ENCODE measurements at places on chromosomes 1 and 21.

- DNase-seq: no peak
Observed at GRCh38 chr1:22828484-22829308, 118.1 kb downstream of the EPHB2 start.

DNA sequence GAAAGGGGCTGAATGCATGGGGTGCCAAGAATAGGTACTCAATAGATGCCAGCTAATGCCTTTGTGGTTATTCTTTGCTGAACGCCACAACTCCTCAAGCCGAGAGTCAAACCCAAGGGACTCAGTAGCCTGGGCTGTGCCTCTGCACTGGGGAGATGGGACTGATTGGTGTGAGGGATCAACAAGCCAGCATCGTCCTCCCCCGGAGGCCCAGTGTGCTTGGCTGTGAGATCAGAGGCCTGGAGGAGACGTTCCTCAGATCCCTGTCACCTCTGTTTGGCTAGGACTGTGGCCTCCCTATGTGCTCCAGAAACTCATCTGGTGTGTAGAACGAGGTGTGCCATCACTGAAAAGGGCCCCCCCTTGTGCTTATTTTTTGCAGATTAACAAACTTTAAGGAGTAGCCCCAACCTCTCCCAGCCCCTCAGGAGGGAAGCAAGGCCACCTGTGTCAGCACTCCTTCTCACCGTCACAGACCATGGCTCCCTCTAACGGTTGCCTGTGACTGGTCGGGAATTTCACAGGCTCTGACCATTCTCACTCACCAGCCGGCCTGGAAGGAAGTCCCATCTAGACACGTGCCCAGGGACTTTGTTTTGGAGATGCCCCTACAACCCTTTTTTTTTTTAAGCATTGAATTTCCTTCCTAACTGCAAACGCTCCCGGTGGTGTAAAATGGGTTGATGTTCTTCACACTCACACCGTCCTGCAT, 194.0 kb upstream of the VAMP3 start:
- DNase-seq: no peak

DNA sequence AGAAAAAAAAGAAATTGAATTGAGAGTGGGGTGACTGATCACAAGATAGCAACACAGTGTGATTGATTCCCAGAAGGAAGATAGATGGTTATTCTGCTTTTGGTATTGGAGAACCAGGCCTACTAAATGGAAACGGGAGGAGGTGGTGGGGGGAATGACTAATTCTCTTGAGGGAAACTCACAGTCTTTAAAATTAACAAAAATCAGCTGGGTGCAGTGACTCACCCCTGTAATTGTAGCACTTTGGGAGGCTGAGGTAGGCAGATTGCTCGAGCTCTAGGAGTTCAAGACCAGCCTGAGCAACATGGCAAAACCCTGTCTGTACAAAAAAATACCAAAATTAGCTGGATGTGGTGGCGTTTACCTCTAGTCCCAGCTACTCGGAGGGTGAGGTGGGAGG, 134.6 kb upstream of the PDE4B start:
- DNase-seq: peak; percentile 2

- DNase-seq: no peak
Observed at GRCh38 chr1:150906329-150906728, 19.4 kb downstream of the CTXND2 start.

- no peak for DNase-seq
Observed at GRCh38 chr1:121440993-121441392, 256.2 kb downstream of the SRGAP2C start.

- peak; percentile 28 for DNase-seq
Observed at GRCh38 chr1:155086128-155086741, 7.6 kb downstream of the EFNA3 start.

- no peak for DNase-seq
Observed at GRCh38 chr1:18452550-18452949, 28.2 kb upstream of the KLHDC7A start.

DNA sequence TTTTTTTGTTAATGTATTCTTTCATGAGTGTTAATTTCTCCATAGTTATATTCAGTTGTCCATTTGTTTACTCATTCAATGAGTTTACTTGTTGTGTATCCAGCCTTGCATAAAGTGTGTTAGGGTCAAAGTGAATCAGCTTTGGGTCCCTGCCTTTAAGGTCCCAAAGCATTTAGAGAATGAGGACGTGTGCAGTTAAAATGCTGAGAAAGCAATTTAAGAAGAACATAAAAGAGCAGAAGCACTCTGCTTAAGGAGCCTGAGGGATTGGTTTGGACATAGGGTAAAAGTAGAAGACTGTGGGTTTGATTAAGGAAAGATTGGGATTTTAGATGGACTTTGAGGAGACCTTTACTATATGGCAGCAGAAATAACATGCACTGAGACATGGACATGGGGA, 3.5 kb downstream of the OR14I1 start:
- no peak for DNase-seq

DNA sequence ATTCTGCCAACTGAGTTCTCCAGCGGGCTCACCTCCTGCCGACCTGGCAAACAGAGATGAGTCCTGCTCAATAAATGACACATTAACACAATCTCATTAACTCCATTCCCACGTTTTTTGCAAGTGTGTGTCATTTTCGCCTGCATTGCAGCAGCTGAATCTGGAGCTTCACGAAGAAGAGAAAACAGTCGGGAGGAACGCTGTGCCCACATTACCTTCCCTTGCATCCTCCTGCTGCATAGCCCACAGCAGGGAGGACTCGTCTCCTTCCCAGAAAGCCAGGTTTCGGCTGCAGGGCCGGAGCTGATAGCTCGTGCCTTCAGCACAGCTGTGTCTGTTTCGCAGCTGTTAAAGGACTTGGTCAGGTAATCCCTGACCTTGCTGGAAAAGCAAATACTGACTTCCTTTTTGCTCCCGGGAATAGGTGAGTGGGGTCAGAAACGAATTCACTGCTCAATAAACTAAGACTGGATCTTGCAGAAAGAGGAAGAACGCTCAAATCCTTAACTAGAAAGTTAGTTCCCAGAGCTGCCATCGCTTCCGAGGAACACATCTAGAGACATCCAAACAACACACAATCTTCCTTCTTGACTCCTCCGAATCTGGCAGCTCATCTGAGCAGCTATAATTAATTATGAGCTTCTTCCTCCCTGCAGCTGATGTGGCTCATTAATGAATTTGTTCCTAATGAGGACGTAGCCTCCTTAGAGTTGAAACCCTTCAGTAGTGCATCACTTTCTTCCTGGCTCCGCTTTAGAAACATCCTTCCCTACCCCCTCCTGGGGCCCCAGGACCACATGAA, 33.0 kb downstream of the KANK4 start:
- DNase-seq: no peak

DNA sequence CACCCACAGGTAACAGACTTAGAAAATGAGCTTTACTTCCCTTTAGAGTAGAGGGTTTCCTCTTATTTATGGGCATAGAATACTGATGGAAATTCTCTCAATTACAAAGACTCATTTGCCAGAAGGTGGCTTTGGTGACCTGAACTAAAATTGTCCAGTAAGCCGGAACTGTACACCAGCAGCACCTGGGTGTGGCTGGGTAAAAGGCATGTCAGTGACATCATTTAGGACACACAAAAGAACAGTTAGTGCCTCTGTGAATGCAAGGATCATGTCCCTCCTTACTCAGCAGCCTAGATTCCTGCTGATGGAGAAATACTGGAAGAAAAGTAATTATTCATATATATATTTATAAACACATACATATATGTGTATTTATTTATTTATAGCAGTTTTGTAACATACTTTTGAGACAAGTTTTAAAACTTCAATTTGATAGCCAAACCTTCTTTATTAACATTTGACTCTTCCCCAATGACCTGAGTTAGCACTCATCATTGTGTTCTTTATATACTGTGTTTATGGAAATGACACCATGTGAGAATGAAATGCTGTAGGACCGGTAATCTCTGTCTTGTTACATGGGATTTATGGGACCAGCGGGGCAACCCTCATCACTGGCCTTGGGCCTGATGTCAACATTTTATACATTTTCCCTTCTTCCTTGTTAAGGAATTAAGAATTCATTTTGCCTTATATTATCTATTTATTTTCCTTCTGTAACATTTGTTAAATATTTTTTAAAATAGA, 274.4 kb downstream of the BRINP2 start:
- DNase-seq: no peak

- no peak for DNase-seq
Observed at GRCh38 chr1:180615493-180616290, 16.1 kb upstream of the XPR1 start.

- DNase-seq: no peak
Observed at GRCh38 chr1:93591676-93592550, 89.7 kb downstream of the BCAR3 start.

GRCh38 chr1:39087435-39087834, 61.3 kb downstream of the NDUFS5 start:
- no peak for DNase-seq

DNA sequence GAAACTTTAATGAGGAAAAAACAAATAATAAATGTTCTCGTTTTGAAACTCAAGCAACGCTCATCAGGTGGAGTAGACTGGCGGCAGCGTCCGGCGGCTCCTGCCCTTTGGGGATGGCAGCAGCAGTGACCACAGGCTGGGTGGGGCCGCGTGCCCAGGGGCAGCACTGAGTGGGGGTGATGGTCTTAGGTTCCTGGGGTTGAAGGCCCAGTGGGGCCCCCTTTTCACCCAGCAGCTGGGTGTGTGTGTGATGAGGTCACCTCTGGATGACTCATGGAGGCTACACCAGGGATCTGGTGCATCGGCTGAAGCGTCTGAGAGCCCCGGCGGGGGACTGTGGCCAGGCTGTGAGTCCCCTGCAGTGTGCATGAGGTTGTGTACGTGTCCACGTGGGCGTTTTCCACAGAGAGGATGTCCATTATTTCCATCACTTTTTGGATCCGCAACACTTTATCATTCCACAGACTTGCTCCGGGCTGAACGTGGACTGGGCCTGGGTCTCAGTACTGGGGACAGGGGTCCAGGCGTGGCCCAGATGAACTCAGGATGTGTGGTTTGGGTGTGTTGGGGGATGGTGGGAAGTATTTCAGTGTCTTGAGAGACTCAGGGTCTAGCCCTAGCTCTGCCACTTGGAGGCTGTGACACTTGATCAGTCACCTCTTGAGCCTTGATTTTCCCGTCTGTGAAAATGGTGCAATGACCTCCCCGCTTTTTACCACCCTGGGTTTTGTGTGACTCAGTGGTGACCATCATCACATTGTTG, 25.6 kb downstream of the LDLRAP1 start:
- peak; percentile 75 for DNase-seq

GRCh38 chr1:213374369-213374768, 323.3 kb downstream of the RPS6KC1 start:
- peak; percentile 30 for DNase-seq

GRCh38 chr1:214709241-214709640, 106.2 kb downstream of the CENPF start:
- no peak for DNase-seq

DNA sequence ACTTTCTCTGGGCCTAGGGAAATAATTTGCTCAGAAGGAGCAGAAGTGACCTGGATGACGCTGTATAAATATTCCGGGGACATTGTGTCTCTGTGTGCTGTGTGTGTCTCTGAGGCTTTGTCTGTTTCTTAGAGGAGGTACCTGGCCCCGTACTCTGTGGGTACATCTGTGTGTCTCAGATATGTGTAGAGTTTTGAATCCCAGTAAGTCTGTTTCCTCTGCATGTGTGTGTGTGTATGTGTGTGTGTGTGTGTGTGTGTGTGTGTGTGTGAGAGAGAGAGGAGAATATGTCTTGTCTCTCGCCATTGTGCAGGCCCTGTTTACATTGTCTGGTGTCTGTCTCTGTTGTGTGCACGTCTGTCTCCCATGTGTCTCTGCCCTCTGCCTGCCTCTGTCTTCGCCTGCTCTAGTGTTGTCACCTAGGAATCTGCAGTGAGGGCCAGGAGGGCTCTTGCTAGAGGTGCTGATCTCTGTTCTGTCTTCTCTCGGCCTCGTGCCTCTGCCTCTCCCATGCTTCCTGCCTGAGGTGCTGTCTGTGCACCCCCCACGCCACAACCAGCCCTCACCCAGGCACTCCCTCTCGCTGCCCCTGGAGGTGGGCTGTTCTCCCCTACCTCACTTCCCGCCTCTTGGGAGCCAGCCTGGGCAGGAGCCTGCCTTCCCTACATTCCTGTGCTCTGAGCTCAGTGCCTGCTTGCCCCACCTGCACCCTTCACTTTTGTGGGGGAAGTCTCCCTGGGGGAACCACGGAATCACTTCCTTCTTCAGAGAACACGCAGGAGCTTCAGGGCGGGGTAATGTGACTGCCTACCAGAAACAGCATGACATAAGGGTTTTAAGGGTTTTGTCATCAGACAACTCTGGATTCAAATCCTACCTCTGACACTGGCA, 5.9 kb downstream of the MAP7D1 start:
- DNase-seq: no peak

DNA sequence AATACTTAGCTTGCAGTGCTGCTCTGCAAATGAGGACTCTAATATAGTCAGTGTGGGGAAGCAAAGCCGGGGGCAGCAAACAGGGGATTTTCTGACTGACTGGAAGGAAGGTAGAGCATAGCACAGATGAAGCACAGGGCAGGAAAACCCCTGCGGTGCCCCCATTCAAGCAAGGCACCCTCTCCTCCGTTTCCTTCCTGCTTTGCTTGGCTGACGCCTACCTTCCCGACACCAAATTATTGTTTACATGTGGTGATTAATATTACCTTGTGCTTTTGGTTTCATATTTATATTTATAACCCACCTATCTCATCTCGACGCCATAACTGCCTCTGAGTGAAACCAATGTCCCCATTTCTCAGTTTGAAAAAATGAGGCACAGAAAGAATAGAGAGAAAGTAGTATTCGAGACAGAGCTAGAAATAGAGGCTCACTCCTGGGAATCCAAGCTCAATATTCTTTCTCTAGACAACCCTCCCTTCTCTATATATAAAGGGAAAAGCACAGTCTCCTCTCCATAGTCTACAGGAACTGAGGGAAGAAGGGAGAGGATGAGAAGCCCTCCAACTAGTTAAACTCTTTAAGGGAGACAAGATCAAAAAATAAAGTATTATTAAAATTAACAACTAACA, 41.3 kb downstream of the PIK3C2B start:
- DNase-seq: no peak

- DNase-seq: no peak
Observed at GRCh38 chr1:110879758-110880606, 7.0 kb downstream of the CD53 start.

DNA sequence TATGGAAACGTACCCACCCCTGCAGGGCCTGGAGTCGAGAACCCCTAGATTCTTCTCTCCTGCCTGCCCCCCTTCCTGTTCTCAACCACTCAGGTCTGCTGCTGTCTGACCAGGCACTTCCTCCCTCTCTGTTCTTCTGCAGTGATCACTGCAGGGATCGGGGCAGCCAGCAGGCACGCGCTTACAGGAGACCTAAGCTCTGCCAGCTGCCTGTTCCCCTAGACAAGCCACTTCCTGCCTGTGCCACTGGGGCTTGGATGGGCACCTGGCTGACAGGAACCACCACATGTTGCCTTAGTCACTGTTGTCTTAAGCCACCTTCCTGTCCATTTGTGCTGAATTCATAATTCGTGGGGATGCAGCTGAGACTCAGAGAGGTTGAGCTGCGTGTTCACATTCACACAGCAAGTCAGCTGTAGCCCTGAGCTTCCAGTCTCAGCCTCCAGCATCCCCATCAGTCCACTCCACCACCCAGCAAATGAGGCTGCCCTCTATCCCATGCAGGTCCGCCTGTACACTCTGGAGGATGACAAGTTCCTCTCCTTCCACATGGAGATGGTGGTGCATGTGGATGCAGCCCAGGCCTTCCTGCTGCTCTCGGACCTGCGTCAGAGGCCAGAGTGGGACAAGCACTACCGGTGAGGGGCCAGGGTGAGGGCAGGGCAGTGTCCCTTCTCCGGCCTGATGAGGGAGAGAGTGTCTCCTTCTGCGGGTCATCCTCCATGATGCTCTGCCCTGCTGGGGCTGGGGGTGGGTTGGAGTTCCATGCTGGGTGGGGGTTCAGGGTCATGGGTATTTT, 18.6 kb downstream of the FAM151A start:
- DNase-seq: no peak

Data from HFFc6 (cell line).